ENCODE measurements at places on chromosomes 16 and 17.

DNA sequence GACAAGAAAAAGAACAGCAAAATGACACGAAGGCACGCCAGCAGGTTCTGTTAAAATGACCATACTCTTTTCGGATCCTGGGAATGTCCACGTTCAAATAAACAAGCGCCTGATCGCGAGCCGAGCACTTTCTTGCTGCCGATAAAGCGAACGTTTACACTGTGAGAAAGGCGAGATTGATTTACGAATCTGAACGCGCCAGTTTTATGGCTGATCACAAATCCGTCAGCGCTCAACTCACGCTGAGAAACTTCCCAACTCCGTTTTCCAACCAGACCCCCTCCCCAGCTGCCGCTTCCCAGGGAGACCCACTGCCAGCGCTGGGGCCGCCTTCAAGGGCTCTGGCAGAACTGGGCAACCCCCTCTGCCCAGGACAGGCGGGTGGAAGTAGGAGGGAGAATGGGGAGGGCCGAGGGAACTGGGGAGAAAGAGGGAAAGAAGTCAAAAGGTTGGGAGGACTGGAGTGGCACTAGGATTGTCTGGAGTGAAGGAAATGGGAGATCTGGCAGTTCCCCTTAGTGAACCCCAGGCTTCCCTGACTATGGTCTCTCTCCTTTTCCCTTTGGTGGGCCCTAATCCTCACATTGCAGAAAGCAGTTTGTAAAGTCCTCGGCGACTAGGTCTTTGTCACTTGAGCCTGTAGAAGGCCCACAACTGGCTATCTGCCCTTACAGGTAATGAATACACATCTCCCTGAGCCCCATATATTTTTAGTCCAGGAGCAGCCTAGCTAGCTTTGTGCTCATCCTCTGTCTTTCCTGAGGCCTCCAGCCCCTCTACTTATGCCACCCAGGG is 6.9 kb downstream of the HOXB4 start:
- no peak for DNase-seq

GRCh38 chr16:56277075-56277474 is 85.8 kb downstream of the GNAO1 start:
- no peak for DNase-seq

- DNase-seq = no peak
These were observed 5.3 kb downstream of the GPS1 start for GRCh38 chr17:82056729-82057621.

DNA sequence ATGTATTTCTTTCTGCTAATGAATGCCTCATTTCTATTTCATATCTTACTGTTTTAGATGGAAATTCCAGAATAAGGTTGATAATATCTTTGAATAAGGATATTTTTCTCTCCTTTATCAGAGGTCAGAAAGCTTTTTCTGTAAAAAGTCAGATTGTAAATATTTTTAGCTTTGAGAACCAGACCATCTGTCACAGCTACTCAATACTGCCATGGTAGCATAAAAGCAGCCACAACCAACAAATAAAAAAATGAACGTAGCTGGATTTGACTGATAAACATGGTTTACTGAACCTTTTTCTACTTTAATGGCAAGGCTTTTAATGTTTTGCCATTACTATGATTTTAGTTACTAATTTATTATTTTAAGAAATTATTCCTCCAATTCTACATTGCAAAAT is 217.4 kb upstream of the COX10 start:
- DNase-seq = no peak

- no peak for DNase-seq
These were observed 263.8 kb downstream of the CDH11 start for GRCh38 chr16:64858076-64858475.

GRCh38 chr17:3919123-3919624 is 2.9 kb upstream of the P2RX1 start:
- DNase-seq = no peak

DNA sequence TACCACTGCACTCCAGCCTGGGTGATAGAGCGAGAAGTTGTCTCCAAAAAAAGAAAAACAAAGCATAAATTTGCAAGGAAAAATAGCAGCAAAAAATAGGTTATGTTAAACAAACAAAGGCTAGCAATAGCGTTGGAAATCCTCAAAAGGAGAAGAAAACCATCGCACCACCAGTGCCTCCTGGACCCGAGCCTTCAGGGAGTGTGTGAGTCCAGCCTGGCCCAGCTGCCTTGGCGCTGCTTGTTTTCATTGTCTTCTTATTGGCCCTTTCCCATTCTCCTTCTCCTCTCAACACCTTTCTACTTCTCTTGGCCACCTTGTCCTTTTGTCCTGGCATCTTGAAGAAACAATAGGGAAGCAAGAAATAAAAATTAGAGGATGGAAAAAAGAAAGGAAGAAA is 4.5 kb upstream of the UBALD2 start:
- DNase-seq = no peak

GRCh38 chr16:4745274-4745569 is 10.9 kb downstream of the DNAAF8 start:
- DNase-seq = no peak

GRCh38 chr17:38701504-38702165 is 3.4 kb upstream of the MLLT6 start:
- no peak for DNase-seq

DNA sequence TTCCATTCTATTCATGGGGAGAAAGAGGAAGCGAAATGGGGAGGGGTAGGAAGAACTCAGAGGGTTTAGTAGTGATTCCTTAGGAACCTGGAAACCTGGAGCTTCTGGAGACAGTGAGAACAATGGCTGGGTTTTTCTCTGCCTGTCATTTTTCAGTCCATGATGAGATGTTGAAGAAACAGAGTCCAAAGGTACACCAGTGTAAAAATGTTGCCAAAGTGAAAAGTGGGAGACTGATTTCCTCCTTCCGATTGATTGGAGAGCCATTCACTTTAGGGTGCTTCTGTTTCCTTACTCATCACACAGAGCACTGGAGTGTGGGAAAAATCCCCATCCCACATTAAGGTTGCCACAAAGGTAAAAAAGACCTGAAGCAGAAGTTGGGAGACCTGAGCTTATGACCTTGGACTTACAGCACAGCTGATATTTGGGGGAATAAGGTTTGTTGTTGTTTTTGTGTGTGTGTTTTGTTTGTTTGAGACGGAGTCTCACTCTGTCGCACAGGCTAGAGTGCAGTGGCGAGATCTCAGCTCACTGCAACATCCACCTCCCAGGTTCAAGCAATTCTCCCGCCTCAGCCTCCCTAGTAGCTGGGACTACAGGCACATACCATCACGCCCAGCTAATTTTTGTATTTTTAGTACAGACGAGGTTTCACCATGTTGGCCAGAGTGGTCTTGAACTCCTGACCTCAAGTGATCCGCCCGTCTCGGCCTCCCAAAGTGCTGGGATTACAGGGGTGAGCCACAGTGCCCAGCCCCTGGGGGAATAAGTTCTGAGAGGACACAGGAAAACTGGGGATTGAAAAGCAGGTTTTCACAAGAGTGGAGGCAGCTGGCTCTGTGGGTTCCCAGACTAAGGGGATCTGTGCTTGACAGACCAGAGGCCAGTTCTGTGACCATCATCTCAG is 1.4 kb upstream of the DHX8 start:
- DNase-seq = no peak

DNA sequence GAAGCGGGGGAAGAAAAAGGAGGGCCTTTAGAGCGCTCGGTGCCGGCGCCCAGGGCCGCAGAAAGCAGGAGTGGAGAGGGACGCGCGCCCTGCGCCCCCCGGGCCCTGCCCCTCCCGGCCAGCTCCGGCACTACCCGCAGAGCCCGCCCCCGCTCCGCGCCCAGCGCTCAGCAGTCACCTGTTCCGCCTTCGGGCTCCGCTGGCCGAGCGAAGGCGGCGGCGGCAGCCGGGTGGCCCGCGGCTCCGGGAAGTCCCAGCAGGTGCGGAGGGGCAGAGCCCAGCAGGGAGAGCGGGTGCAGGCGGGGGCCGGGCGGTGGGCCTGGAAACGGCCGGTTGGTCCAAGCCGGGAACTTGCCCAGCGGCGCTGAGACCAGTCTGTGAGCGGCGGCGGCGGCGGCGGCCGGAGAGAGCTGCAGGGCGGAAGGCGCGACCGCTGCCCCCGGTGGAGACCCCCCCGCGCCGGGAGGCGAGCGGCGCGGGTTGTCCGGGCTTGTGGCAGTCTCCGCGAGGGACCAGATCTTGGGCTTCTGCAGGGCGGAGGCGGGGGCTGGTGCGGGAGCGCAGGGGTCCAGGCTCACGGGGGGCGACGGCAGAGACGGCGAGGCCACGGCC is 2.2 kb downstream of the IRX3 start:
- peak; percentile 30 for DNase-seq

DNA sequence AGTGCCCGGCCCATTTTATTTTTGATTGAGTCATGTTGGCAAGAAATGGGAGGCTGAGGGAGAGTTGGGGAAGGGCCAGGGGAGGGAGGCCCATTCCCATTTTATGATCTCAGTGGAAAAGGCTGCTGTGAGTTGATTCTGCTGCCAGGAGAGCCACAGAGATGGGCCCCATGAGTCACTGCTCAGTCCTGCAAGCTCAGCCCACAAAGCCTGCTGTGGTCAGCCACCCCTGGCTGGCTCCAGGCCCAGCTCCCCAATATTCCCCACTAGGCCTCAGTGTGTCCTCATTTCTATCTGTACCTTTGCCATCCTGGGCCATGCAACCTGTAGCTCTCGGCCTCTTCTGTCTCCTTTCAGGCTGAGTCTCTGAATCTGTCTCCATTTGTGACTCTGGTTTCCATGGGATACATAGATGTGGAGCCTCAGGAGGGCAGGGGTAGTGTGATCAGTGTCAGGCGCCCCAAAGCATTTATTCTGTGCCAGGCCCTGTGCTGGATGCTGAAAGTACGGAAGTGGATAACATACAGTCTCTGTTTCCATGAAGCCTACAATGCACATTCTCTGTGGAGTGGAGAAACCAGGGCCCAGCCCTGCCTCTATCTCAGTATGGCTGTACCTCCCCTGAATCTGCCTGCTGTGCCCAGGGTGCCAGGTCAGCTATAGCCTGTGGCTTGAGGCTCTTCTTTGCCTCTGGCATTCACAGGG is 1.9 kb upstream of the PLEKHG4 start:
- no peak for DNase-seq

DNA sequence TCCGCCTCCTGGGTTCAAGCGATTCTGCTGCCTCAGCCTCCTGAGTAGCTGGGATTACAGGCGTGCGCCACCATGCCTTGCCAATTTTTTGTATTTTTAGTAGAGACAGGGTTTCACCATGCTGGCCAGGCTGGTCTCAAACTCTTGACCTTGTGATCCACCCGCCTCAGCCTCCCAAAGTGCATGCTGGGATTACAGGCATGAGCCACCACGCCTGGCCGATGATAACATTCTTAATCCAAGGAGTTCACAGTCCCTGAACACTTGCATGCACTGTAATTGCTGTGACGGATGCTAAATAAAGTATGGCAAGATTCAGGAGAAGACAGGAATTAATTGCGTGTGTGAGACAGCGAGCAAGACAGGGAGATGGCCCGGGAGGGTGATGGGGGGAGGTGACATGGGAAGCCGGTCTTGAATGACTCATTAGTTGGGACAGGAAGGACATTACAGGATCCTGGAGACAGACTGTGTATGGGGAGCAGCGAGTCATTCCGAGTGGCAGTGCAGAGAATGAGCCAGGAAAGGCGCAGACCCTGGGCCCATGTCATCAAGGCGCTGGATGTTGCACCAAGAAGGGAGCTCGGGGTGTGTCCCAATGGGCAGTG is 6.7 kb downstream of the ABCA3 start:
- DNase-seq = no peak

- DNase-seq = no peak
These were observed 263.5 kb upstream of the AXIN2 start for GRCh38 chr17:65824901-65825300.

DNA sequence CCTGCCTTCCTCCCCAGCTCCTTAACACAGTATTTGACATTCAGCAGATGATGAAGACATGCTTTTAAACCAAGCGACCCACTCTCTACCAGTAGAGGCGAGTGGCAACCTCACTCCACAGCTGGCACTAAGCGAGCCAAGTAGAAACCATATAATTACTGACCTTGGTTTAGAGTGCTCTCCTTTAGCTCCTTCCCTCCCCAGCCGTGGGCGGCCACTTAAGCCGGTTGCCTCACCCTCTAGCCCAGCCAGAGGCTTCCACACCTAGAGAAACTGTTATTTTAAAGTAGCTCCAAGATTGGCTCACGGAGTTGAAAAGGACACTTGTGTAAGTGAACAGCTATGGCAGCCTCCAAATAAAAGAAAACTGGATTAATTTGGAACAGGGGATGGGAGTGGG is 109.1 kb upstream of the CRHR1 start:
- no peak for DNase-seq

DNA sequence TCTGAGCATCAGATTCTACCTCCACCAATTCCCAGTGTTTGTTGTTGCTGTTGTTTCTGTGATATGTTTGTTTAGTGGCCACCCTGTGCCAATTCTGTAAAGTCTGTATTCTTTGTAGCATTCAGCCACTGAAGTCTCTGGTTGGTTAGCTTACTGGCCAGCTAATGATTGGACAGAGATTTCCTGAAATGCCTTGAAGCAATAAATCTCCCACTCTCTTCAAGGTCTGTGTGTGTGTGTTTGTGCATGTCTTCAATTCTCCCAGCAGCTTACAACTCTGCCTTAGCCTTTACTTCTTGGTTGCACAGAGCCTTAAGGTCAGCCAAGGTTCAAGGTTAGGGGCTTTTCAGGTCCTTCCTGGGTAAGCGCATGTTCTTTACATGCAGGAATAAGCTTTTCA is 38.2 kb downstream of the PRPSAP2 start:
- no peak for DNase-seq

All from NCI-H510A treated with DMSO at 0.1 percent for 48 hours (cell line).